Pulmonary artery endothelial cell (primary cell): ENCODE measurements at places on chromosomes 12 and 14. TPM values are rescaled to one million over a fixed set of nuclear protein-coding genes. Genes with fewer than 3 reads are reported as not detected.

The HOXC11 gene
- total RNA-seq = not detected in 2 replicates

The CRY1 gene
- total RNA-seq = 14.6 and 17.9 TPM in 2 replicates

The PA2G4 gene
- total RNA-seq = 240 and 266 TPM in 2 replicates

The RIMBP2 gene
- total RNA-seq = not detected in 2 replicates

The ISCU gene
- 93.0 and 93.8 TPM in 2 replicates for total RNA-seq

The AQP6 gene
- total RNA-seq = 0.04 TPM in 1 of 2 replicates, not detected in the other

The ADGRD1 gene
- not detected in 2 replicates for total RNA-seq

The NKX2-1 gene
- total RNA-seq = not detected in 2 replicates

DNA sequence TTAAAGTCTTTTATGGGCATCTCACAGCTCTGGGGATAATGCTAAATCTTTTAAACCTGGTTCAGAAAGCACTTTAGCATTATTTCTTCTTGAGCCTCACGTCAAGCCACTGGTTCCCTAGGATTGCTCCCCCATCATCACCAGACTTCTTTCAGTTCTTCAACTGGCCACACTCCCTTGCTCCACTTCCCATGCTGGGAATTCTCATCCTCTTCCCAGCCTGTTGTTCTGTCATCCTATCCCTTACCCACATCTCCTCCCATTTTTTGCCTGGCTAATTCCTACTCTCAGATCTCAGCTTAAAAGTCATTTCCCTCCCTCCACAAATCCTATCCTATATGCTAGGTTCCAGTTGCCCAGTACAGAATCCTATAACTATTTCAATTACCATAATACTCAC is 14.4 kb downstream of the FERMT2 start:
- no peak for DNase-seq

GRCh38 chr12:90510948-90511347 is 444.0 kb downstream of the CCER1 start:
- no peak for DNase-seq

GRCh38 chr14:92489394-92490238 is 24.0 kb upstream of the RIN3 start:
- no peak for DNase-seq

GRCh38 chr12:117733549-117733805 is 235.3 kb downstream of the KSR2 start:
- no peak for DNase-seq

GRCh38 chr14:92785667-92786426 is 8.3 kb upstream of the GOLGA5 start:
- DNase-seq = peak; percentile 19

- DNase-seq = no peak
Measured at GRCh38 chr14:99236386-99237138, 35.4 kb downstream of the BCL11B start.

DNA sequence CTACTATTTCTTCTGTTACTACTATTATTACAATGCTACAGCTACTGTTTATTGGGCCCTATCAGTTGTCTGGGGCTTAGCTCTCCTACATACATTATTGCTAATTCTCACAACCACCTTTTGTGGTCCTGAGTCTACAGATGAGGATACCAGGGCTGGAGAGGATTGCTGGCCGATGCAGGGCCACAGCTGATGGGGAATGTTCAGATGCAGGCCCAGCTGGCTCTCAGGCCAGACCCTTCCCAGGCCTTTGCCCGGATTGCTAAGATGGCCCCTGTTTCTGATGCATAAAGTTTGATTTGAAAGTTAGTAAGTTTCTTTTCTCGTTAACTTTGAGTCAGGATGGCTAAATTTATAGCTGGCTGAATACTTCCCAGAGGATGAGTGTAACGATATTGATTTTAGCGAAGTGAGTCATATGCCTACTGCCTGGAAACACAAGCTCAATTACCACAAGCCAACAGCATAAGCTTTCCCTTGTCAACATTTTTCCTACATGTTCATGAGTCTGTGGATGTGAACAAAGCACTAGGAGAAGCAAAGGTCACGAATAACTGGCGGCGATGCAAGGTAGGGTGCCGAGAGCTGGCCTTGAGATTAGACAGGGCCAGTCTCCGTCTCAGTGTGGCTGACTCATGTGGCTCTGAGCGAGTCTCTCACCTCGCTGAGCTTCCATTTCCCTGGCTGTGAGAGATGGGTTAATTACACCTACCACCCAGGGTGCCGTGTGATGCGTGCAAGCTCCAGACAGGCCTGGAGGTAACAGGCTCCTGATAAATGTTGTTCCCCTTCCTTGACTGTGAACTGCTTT is 111.0 kb downstream of the BEGAIN start:
- DNase-seq = no peak

DNA sequence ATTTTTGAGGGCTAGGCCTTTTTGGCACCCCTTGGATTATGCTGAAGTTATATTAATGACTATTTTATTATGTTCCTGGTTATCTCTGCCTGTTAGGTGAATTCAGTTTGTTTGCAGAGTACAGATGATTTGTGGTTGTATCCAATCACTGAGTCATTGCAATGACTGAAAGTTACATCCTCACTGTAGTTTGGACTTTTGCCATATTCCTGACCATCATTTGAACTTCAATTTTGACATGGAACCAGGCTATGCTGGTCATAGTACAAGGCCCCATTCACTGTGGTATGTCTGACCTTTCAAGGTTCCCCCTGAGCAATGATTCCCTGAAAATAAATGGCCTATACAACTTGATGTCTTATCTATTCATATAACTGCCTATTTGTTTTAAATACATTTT is 621.0 kb downstream of the CCER1 start:
- DNase-seq = no peak

DNA sequence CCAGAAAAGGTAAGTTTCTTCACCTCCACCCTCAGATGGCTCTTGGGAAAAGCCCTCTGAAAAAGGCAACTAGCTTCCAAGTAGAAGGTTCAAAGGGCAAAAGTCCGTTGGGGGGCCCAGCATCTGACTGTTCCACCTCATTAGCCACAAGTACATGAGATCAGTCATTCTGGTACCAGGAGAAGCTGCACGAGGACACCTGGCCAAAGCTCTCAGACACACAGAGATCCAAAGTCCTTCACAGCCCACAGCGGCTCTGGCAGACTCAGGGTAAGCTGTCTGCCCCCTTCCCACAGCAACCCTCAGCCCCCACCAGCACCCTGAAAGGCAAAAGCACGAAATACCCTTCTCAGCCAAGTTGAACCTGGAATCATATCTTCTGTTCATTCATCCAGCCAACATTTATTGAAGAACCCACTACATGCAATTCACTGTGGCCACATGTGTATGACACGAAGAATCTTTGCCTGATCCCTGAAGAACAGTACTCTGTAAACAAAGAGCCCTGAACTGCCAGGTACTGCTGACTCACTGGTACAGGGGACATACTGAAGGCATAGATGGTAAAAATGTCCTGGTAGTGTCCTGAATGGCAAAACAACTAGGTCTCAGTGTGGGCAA is 19.0 kb downstream of the SLC7A7 start:
- no peak for DNase-seq

- no peak for DNase-seq
Measured at GRCh38 chr14:67984274-67984673, 164.7 kb downstream of the RAD51B start.
